ENCODE measurements at places on chromosomes 2 and 18. TPM values are rescaled to one million over a fixed set of nuclear protein-coding genes. Genes with fewer than 3 reads are reported as not detected.

TSGA10 gene
- polyA plus RNA-seq: 4.6 TPM

FAHD2B gene
- polyA plus RNA-seq: 8.6 TPM

METTL4 gene
- polyA plus RNA-seq: 10.3 TPM

LRRC30 gene
- polyA plus RNA-seq: not detected

DNA sequence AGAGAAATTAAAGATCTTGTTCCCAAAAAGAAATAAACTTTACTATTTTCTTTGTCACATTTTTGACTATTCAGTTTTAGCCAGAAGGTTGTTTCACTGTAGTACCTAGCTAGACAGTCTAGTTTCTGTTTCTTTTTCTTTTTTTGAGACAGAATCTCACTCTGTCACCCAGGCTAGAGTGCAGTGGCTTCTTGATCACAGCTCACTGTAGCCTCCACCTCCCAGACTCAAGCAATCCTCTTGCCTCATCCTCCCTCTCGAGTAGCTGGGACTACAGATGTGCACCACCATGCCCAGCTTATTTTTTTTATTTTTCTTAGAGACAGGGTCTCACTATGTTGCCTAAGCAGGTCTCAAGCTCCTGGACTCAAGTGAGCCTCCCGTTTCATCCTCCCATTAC lies 2.2 kb downstream of the RBM45 start:
- DNase-seq: no peak
- H3K36me3 ChIP-seq: peaks cover 32% of the 10 kb centered on the region
- peaks cover 21% of the 10 kb centered on the region for H3K4me1 ChIP-seq
- no peak overlapping the region for H3K27ac ChIP-seq
- no peak overlapping the region for H3K4me3 ChIP-seq

SFTPB gene
- 0.59 TPM for polyA plus RNA-seq

VSNL1 gene
- 0.06 TPM for polyA plus RNA-seq

DNA sequence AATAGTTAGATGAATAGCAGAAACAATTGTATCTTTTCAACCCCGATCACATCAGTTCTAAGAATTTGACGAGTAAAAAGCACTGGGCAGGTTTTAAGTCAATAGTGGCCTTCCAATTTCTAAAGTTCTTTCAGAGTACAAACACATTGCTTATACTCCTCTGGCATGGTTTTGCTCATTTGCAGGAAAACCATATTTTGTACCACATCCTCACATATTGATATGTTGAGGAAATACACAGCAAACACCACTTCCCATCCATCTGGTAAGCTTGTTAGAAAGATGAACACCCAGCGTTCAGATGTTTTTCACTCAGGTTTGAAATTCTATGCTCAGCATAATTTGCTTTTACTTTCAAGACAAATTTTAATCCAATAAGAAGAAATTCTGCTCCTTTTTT lies 344.6 kb upstream of the ACVR2A start:
- DNase-seq: no peak
- H3K27me3 ChIP-seq: no peaks in the 10 kb centered on the region
- H3K36me3 ChIP-seq: no peaks in the 10 kb centered on the region
- H3K4me1 ChIP-seq: peaks cover 4% of the 10 kb centered on the region

- no peak for DNase-seq
- H3K27ac ChIP-seq: no peak overlapping the region
- H3K27me3 ChIP-seq: no peaks in the 10 kb centered on the region
- H3K4me3 ChIP-seq: no peak overlapping the region
- no peaks in the 10 kb centered on the region for H3K4me1 ChIP-seq
Measured at GRCh38 chr2:234884591-234884990, 67.2 kb upstream of the SH3BP4 start.

DNA sequence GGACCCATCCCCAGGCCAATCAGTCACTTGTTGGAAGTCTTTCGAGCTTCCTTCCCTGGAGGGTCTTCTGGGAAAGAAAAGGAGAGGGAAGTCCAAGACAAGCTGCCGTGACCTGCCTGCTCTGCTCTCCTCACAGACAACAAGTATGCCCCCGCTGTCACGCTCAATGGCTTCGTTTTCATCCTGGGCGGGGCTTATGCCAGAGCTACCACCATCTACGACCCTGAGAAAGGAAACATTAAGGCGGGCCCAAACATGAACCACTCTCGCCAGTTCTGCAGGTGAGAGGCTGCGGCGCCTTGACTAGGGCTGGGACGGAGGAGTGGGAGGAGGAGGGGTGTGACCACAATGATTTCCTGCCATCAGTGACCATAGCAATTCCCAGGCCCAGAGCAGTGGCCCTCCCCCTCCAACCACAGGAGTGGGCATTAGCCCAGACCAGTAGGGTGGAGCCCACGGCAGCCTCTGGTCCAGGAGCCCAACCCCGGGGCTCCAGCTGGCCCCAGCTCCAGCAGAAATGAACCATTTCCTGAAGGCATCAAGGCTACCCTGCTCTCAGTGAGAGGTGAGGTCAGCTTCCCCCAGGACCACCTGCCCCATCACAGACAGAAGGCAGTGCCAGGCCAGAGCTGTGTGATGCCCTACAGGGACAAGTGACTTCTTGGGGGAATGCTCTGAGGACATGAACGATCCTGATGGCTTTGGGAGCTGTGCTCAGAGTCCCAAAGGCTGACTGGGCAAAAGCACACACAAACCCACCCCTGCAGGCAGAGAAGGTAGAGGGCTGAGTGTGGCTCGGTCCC lies 223.1 kb downstream of the ATAD2B start:
- no peak overlapping the region for H3K4me3 ChIP-seq
- no peaks in the 10 kb centered on the region for H3K27me3 ChIP-seq

DNA sequence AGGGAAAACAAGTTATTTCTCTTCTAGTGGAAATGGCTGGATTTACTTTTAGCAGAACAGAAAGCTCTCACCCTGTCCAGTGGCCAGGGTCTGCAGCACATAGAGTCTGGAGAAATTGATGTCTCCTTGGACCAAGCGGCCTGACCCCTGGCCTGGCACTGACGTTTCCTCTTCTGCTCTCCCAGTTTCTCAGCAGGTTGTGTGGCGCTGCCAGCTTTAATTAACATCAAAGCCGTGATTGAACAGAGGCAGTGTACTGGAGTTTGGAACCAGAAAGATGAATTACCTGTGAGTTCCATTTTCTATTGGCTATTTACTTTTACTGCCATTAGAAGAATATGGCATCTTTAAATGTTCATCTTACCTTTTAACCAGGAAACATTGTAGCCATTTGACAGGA lies 20.9 kb downstream of the CD8A start:
- H3K36me3 ChIP-seq: peaks cover 100% of the 10 kb centered on the region
- no peak for DNase-seq
- H3K4me1 ChIP-seq: peaks cover 10% of the 10 kb centered on the region
- no peak overlapping the region for H3K4me3 ChIP-seq
- H3K27ac ChIP-seq: no peak overlapping the region

- no peak overlapping the region for H3K4me3 ChIP-seq
- H3K27me3 ChIP-seq: no peaks in the 10 kb centered on the region
- no peaks in the 10 kb centered on the region for H3K36me3 ChIP-seq
- no peak for DNase-seq
- H3K27ac ChIP-seq: no peak overlapping the region
Measured at GRCh38 chr2:65504814-65505697, 72.7 kb upstream of the SPRED2 start.

- no peak for DNase-seq
- peaks cover 22% of the 10 kb centered on the region for H3K4me1 ChIP-seq
Measured at GRCh38 chr18:58902961-58903360, 38.3 kb downstream of the ZNF532 start.

KIF5C gene
- polyA plus RNA-seq: 1.1 TPM

TIGD1 gene
- polyA plus RNA-seq: 6.0 TPM

STPG4 gene
- polyA plus RNA-seq: not detected

UGT1A1 gene
- polyA plus RNA-seq: not detected

- H3K27me3 ChIP-seq: no peaks in the 10 kb centered on the region
- H3K4me3 ChIP-seq: no peak overlapping the region
- no peak overlapping the region for H3K27ac ChIP-seq
Measured at GRCh38 chr18:62027914-62028520, 135.2 kb upstream of the RNF152 start.

CNDP1 gene
- 0.17 TPM for polyA plus RNA-seq

DNA sequence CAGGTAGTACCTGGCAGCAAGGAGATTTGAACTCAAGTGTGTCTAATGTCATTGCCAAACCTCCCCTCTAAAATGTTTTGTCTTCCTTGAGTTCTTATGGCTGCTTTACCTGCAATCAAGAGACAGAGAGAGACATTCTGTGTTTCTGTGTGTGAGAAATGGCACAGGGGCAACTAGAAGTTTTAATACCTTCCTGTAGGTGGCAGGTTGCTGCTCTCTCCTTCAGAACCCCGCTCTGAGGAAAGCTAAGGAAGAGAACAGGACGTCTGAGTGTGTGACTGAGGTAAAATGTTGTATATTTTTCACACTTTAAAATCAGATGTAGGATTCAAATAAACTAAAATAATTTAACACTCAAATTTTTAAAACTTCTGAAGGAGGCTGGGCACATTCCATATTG lies 19.2 kb downstream of the DTNA start:
- H3K4me1 ChIP-seq: no peaks in the 10 kb centered on the region
- H3K4me3 ChIP-seq: no peak overlapping the region
- H3K27ac ChIP-seq: no peak overlapping the region

DNA sequence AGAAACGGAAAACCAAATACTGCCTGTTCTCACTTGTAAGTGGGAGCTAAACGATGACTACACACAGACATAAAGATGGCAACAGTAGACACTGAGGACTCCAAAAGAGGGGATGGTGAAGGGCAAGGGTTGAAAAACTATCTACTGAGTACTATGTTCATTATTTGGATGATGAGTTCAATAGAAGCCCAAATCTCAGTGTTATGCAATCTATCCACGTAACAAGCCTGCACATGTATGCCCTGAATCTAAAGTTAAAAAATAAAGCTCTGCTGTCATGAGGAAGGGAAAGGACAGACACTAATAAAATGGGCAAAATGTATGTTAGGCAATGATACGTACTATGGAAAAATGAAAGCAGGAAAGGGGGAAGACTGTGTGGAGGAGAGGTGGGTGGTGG lies 376.0 kb downstream of the TGIF1 start:
- DNase-seq: no peak
- no peaks in the 10 kb centered on the region for H3K4me1 ChIP-seq
- no peak overlapping the region for H3K4me3 ChIP-seq
- no peaks in the 10 kb centered on the region for H3K36me3 ChIP-seq

DOK6 gene
- polyA plus RNA-seq: 0.15 TPM

DNA sequence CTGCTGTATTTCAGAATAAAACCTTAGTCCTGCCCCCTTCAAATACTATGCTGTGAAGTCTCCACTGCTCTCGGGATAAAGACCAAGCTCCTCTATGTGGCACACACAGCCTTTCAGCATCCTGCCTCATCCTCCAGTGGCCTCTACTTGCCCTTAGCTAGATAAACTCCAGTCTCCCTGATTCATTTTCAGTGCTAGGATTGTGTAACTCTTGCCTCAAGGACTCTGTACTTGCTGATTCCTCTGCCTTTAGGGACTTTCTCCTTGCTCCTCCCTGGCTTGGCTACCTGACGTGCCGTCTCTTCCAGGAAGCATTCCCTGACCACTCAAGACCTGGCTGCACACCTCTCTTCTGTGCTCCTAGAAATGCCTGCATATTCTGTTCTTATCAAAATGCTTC lies 416.7 kb downstream of the MTX2 start:
- no peak overlapping the region for H3K27ac ChIP-seq
- no peaks in the 10 kb centered on the region for H3K4me1 ChIP-seq
- no peaks in the 10 kb centered on the region for H3K36me3 ChIP-seq
- H3K4me3 ChIP-seq: no peak overlapping the region
- no peaks in the 10 kb centered on the region for H3K27me3 ChIP-seq
- no peak for DNase-seq

GRCh38 chr2:45879406-45879805 lies 227.9 kb downstream of the PRKCE start:
- no peaks in the 10 kb centered on the region for H3K36me3 ChIP-seq
- H3K4me3 ChIP-seq: no peak overlapping the region
- H3K27me3 ChIP-seq: no peaks in the 10 kb centered on the region

DNA sequence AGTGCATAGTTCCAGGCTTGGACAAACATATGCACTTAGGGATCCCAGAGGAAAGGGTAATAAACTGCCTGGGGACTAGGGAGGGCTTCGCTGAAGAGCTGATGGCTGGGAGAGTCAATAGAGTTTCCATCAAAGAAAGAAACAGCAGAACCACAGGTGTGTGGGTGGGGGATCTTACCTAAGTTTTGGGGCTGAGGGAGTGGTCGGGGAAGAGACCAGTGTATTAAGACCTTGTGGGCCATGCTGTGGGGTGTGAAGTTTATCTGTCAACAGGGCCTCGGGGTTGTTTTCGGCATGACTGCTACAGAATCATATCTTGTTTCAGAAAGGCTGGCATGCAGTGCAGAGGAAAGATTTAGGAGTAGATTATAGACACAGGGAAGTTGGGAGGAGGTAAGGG lies 31.2 kb upstream of the GTF2A1L start:
- no peak for DNase-seq
- no peaks in the 10 kb centered on the region for H3K4me1 ChIP-seq
- H3K27ac ChIP-seq: no peak overlapping the region

- H3K4me1 ChIP-seq: no peaks in the 10 kb centered on the region
- no peaks in the 10 kb centered on the region for H3K36me3 ChIP-seq
- H3K4me3 ChIP-seq: no peak overlapping the region
- DNase-seq: no peak
Measured at GRCh38 chr2:7572450-7572849, 655.2 kb downstream of the RNF144A start.

DSG3 gene
- polyA plus RNA-seq: 0.02 TPM

MATN3 gene
- 0.24 TPM for polyA plus RNA-seq

DNA sequence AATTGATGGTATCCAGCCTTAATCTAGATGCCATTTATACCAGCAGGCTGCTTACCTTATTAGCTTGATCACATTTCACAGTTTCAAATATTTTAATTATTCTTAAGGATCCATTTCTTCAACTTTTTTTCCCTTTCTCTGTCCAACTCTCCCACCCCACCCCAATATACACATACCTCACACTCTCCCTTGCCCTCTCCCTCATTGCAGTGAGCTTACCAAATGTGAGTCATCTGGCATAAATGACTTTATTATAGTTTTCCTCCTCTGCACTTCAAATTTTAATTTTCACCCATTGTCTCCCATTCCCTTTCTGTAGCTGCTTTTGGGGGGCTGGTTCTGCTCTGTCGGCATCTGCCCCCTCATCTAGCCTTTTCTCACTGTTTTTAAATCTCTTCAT lies 12.9 kb downstream of the HTR2B start:
- DNase-seq: no peak
- H3K27me3 ChIP-seq: no peaks in the 10 kb centered on the region
- no peak overlapping the region for H3K4me3 ChIP-seq
- H3K36me3 ChIP-seq: peaks cover 14% of the 10 kb centered on the region

- no peak overlapping the region for H3K27ac ChIP-seq
- no peaks in the 10 kb centered on the region for H3K4me1 ChIP-seq
- H3K36me3 ChIP-seq: no peaks in the 10 kb centered on the region
- no peaks in the 10 kb centered on the region for H3K27me3 ChIP-seq
- H3K4me3 ChIP-seq: no peak overlapping the region
- no peak for DNase-seq
Measured at GRCh38 chr2:14603676-14604075, 28.8 kb upstream of the LRATD1 start.

GRCh38 chr2:234293973-234294372 lies 202.9 kb downstream of the ARL4C start:
- peaks cover 37% of the 10 kb centered on the region for H3K4me1 ChIP-seq
- no peak for DNase-seq
- H3K27ac ChIP-seq: peak overlapping the region; percentile 93
- H3K27me3 ChIP-seq: no peaks in the 10 kb centered on the region

All from spleen (tissue), 13 donors.